ENCODE measurements at places on chromosomes 12 and 14.

GRCh38 chr14:52259434-52259833 is 8.1 kb upstream of the PTGDR start:
- DNase-seq = no peak

DNA sequence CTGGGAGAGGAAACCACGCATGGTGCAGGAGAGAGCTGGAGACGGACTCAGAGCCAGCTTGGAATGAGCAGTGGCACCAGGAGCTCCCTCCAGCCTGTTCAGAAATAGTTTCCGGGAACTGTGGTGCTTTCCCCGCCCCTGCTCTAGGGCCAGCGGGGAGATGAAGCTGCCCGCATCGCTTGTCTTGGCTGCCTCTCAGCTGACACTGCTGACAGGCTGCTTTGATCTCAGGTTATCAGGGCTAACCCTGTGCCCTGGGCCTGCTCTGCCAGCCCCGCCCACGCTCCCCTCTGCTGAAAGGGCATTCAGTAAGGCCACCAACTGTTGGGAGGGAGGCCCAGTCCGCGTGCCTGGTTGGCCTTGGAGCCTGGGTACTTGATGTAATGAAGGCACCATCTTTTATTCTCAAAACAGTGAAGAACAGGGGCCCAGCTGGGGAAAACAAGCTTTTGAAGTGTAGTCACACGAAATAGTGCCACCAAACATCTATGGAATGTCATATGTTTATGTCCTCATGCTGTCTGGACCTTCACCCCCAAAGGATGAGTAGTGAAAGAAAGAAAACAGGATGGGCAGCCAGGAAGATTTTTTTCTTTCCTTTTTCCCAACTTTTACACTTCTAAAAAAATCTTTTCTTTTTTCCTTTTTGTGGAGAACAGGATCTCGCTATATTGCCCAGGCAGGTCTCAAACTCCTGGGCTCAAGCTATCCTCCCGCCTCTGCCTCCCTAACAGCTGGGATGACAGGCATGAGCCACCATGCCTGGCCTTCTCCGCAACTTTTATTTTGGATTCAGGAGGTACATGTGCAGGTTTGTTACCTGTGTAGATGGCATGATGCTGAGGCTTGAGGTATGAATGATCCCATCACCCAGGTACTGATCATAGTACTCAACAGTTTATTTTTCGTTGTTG is 115.9 kb upstream of the TBX3 start:
- DNase-seq = no peak

GRCh38 chr12:2624543-2625288 is 170.1 kb upstream of the FKBP4 start:
- DNase-seq = peak; percentile 16

DNA sequence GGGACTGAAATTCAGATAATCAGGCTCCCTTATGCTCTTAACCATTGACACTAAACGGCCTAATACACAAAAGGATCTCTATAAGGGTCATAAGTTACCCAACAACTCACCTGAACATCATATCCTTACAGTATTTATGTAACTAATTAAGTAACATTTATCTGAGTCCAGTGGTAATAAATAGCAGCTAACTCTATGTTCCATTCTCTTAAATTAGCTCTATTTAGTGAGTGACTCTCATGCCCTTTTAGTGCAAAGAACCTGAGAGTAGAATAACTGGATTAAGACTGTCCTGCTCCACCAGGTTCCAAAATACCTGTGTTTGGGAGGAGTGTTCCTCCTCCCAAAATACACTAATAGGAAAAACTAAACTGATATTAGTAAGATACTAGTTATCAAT is 9.8 kb downstream of the SCAF11 start:
- DNase-seq = no peak

- no peak for DNase-seq
Measured at GRCh38 chr12:68198507-68199086, 27.0 kb downstream of the IL26 start.

DNA sequence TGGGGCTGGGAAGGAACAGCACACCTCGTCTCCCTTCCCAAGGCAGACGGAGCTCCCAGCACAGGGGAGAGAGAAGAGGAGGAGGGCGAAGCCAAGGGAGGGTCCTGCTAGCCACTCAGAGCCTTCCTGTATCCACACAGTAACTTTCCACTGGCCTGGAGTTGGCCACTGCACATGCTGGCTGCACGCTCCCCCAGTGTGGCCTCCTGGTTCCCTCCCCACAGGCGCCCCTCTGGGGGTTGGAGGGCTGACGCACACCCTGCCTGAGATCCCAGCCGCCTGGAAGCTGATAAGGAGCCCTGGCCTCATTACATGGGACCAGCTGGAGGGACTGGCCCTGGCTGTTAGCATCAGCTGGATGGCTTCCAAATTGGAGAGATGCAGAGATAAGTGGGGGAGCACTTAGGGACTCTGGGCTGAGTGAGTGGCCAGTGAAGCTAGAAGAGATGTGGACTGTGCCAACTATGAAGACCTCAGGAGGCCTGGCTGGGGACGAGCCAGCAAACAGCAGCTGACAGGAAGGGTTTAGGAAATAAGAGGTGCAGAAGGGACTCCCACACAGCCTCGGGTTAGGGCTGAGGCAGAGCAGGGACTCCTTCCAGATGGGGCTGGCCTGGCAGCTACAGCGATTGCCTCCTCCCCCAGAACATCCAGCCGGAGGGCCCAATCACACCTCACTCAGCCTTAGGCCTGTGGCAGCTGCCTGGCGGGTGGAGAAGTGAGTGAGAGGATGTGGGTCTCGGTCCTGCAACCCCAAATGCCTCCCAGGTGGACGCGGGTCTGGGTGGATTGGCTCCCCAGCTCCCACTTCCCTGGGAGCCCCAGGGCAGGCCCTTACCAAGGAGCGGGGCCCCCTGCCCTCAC is 26.3 kb upstream of the BCDIN3D start:
- DNase-seq = no peak

GRCh38 chr14:56902385-56902784 is 92.1 kb upstream of the OTX2 start:
- DNase-seq = no peak

DNA sequence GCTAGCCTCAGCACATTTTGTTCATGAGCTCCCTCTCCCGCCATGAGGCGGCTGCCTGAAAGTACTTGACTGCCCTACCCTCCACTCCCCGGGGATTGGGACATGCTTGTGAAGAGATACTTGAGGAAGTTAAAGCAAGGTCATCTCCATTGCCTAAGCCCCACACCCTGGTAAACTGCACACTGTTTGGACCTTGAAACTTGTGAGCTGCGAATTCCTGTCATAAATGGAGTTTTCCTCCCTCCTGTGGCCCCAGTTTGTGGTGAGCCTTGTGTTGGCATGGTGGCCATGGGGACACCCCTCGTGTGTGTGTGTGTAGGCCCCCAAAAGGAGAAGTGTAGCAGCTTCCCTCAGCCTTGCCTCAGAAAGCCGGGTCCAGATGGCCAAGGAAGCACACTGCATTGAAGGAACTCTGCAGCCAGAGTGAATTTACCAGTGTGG is 395.5 kb downstream of the ZFP36L1 start:
- DNase-seq = no peak

- no peak for DNase-seq
Measured at GRCh38 chr12:101287357-101287756, 7.5 kb downstream of the UTP20 start.

DNA sequence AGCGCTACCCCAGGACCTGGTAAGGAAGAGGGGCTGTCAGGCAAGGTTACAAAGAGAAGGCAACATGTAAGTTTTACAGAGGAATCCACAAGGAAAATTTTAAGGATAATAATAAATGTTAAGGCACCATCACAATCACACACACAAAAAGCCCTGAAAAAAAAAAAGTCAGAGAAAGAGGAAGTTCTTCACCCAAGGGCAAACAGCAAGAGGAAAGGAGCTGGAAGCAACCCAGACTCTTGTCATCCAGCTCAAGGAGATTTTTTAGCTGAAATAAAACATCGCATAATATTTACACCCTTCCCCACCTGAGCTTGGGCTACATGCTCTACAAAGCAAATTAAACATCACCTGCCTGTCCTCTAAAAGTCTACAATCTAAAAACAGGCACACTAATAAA is 9.5 kb downstream of the SPTB start:
- DNase-seq = no peak

DNA sequence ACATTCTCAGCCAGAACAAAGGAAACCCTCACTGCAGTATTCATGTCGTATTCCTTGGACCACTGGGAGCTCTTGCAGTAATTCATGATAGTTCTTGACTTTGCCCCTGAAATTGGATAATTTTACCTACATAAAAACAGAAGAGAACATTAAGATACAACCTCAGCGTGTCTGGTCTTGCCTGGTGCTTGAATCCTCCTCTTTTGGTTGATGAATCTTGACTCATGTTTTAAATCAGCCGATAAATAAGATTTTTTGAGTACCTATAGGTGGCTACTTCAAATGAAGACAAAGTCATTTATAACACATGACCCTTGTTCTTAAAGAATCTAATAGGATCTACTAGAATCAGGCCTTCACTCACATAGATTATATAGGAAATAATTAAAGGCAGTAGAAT is 221.0 kb downstream of the PTPRO start:
- no peak for DNase-seq

DNA sequence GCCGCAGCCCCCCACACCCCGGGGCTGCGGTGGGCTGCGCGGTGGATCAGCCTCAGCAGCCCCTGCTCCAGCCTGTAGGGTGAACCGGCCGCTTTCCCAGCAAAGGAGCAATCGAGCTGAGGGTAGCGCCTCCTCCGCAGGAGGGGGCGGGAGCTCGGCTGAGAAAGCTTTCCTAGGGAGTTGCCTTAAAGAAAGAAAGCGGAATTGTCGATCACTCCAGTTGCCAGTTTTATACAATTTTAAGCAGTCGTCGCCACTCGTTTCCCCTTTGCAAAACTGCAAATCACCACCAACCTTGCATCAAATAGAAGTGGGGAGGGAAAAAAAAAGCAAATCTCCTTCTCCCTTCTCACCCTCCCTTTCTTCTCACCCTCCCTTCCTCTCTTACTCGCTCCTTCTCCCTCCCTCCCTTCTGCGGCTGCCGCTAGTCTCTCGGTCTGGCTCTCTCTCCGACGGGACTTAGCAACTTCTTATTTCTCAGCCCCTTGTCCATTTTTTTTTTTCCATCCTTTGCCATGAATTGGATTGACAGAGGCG is at the start of gene PDE3A:
Gene PDE3A, plus strand, starts transcription at position 424 of the 537 bp plus-strand sequence. CDS start 748 bp downstream, outside the sequence.
- no peak for DNase-seq

Measured in stimulated activated CD4-positive, alpha-beta T cell treated with anti-CD3 and anti-CD28 coated beads, Interleukin-4, amount 100 ng/mL, for 48 hours (primary cell).